ENCODE measurements at places on chromosomes 16 and 17.

GRCh38 chr17:50266384-50267073 lies 7.7 kb upstream of the TMEM92 start:
- DNase-seq = no peak

- no peak for DNase-seq
Observed at GRCh38 chr17:81383504-81384421, 11.5 kb upstream of the BAHCC1 start.

DNA sequence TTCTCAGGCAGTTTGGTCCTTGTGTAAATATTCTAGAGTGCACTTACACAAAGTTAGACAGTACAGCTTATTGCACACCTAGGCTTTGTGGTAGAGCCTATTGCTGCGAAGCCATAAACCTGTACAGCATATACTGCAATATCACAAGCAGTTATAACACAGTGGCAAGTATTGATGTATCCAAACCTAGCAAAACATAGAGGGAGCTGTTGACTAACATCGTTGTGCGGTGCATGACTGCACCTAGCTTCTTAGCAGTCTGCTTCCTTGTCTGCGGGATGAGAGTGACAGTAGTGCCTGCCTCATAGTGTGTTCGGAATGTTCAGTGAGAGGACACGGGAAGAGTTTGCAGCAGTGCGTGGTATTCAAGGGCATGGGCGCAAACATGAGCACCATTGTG lies 78.9 kb downstream of the MPRIP start:
- DNase-seq = no peak

DNA sequence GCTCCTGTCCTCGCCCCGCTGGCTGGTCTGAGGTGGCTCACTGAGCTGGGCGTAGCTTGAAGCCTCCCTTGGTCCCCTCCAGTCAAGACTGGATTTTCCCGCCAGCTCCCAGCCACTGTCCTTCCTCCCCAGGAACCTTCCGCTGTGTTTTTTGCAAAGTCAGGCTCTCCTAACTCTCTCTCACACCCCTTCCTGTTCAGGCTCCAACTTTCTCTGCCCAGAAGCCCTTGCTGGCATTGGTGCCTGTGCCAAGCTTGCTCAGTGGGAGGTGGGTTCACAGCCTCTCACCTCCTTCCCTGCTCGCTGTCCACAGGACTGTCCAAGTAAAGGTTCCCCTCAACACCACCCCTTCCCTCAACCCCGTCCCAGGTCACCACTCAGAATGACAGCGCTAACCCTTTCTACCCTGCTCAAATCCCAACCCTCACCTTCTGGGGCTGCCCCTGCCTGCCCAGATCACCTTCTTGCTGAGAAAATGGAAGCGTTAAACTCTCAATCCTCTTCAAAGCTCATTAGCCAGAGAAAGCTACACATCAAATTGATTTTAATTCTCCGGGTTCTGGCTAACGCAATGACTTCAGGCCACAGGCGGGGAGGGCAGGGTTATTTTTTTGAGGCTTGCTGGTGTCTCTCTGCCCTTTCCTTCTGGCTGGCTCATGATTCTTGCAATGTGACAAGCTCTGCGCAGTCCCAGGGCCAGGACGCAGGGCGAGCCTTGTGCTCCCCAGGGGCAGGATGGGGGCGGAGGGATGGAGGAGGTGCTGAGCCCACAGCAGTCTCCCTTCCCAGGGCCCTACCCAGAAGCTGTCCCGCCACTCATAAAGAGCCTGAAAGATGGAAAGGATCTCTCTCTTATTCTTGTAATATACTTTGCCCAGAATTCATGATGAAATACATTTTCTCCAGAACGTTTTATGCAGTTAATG lies 357.2 kb upstream of the TNRC6C start:
- DNase-seq = no peak

- no peak for DNase-seq
Observed at GRCh38 chr17:4520060-4520893, 21.6 kb downstream of the SPNS2 start.

- no peak for DNase-seq
Observed at GRCh38 chr16:29988346-29989075, 6.9 kb downstream of the HIRIP3 start.

DNA sequence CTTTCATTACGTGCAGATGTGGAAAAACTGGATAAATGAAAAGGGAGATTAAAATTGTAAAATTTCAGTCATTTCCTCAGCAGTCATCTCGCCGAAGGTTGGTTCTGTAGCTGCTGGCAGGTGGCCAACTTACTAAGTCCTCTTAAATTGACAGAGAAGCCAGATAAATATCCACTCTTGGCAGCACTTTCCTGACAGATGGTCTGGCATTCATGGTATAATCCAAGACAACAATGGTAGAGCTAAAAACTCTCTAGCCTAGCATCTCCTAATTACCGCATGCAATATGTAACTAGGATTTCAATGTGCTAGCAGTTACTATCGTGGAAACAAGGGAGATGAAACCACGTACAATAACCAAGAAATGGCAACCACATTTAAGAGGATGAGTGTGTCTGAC lies 306.3 kb downstream of the CNTNAP4 start:
- DNase-seq = no peak

DNA sequence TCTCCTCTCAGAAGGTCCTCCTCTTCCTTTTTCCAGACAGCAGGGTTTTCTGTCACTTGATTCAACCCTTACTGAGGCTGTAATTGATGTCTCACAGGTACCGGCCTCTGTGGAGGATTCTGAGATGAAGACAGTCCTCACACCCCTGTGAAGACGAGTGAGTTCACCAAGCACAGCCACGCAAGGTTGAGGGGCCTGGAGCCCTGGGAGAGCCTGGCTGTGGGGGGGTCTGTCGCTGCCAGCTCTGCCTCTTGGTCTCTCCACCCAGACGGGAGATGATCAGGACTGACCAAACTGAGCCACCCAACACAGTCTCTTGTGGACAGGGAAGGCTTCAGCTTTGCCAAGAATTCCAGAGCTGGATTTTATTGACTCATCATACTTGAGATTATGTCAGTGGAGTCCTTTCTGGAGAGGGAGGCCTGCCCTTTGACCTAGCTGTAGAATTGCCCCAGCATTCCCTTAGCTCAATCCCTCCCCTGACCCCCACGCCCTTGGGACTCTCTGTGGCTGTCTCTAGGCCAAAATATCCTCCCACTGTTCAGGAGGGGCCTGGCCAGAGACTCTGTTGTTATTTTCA lies 51.1 kb upstream of the CRHR1 start:
- DNase-seq = no peak

DNA sequence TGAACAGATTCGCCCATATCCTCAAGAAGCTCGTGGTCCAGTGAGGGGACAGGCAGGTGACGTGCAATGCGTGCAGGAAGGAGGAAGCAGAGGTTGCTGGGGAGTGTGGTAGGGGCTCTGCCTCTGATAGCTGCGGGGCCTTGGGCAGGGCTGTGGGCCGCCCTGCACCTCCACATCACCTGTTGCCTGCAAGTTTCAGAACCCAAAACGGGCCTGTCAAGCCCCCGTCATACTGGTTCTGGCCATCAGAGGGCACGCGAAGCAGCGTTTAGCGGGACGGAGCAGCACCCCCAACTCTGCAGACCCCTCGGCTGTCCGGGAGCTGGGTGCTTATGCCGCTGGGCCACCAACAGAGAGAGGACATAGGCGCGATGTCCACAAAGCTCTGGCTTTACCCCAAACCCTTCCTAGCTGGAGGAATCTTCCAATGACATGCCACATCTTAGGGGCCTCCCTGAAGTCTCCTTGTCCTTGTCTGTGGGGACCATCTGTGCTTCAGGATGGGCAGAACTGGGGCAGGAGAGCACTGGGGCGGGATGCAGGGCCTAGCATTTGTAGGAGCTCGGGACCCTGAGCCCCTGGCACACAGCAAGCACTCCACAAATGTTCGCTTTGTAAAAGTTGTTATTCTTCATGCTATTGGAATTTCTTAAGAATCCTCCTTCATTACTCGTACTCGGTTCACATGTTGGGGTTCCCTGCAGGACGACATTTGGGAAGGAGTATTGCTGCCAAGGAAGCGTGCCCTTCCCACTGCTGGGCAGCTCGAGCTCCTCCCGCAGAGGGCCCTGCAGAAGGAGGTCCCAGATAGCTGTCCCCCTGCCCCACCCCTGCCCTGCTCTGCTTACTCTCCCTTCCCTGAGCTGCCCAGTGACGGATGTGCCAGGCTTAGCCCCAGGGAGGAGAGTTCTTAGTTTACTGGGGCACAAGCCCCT lies 64.3 kb downstream of the CNGB1 start:
- DNase-seq = no peak

DNA sequence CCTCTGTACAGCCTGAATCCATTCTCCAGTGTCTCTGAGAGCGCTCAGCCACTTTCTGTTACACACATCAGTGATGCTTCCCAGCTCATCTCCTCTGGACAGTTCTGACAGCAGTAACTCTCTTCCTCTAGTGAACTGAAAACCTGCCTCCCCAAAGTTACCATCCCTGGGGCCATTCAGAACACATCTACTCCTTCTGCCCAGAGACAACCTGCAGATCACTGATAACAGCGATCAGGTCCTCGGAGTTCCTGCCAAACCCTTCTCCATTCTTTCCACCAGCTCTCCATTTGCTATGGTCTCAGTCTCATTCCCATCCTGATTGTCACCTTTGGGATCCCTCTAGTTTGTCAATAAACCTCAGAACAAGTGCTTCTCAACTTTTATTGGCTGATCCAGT lies 7.3 kb downstream of the ZZEF1 start:
- no peak for DNase-seq

DNA sequence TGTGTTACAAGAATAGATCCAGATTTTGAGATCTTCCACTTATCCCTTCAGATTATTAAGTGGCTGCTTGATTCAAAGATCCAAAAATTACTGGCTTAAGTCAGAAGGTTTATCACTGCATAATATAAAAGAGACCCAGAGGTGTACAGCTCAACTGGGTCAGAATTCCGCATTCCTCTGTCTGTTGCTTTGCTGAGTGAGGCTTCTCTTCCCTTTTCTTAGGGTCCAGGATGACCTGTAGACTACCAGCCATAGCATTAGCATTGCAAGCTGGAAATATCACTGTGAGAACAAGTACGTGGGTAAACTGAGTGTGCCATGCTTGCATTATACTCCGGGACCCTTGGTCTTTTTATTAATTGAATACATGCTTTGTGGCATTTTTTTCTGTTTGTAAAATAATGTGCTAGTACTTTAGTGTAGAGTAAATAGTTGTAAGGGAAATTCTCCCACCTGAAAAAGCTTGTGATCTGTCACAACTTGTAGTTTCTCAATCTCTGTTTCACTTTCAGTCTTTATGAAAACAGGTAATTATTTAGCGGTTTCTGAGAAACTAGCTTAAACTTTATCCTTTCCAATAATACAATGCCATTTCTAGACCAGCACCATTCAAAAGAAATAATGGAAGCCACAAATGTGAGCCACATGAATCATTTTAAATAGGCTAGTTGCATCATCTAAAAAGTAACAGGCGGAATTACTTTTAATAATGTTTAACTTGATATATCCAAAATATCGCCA lies 61.6 kb downstream of the TNRC6C start:
- DNase-seq = no peak

GRCh38 chr17:8445536-8445935 lies 9.9 kb downstream of the NDEL1 start:
- DNase-seq = no peak

DNA sequence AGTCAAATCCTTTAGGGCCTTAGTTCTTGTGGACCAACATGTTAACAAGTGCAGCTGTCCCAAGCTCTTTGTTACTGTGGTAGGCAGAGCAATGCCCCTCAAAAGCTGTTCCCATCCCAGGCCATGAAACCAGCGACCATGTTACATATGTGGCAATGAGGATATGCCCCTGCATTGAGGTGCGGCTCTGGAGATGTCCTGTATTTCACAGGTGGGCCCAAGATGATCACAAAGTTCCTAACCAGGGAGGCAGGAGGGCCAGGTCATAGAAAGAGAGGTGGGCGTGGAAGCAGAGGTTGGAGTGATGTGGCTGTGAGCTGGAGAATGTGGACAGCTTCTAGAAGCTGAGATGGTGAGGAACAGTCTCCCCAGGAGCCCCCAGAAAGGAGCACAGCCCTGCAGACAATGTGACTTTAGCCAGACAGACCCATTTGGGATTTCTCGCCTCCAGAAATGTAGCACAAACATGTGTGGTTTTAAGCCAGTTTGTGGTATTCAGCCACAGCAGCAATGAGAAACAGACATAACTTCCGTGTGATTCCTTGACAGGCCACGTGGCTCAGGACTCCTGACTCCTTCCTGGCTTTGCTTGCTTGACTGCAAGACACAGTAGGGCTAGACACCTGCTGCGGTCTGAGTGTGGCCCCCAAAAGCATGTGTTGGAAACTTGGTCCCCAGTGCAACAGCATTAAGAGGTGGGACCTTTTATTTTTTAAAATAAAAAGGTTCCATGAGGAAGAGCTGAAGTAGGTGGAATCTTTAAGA lies 778.3 kb downstream of the KCNJ18 start:
- DNase-seq = no peak

- no peak for DNase-seq
Observed at GRCh38 chr17:64133546-64134215, 3.7 kb upstream of the ERN1 start.

DNA sequence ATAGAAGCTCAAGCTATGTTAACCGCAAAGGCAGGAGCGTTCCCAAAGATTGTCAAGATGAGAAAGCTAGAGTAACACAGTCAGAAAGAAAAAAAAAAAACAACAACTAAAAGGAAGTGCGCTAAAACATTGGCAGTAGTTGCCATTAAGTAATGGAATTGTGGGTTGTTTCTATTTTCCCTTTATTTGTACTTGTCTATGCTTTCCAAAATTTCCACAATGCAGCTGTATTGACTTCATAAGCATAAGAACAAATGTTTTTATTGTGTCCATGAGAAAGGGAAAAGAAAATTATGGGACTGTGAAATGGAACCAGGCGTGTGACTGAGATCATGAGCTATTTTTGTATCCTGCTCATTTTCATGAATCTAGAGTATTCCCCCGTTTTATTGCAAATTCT lies 153.4 kb downstream of the TMEM114 start:
- DNase-seq = no peak

- no peak for DNase-seq
Observed at GRCh38 chr16:46709469-46710005, 20.1 kb downstream of the ORC6 start.

- DNase-seq = no peak
Observed at GRCh38 chr16:6527646-6528045, 805.0 kb upstream of the RBFOX1 start.

- DNase-seq = no peak
Observed at GRCh38 chr16:28986046-28986445, 1.2 kb downstream of the LAT start.

DNA sequence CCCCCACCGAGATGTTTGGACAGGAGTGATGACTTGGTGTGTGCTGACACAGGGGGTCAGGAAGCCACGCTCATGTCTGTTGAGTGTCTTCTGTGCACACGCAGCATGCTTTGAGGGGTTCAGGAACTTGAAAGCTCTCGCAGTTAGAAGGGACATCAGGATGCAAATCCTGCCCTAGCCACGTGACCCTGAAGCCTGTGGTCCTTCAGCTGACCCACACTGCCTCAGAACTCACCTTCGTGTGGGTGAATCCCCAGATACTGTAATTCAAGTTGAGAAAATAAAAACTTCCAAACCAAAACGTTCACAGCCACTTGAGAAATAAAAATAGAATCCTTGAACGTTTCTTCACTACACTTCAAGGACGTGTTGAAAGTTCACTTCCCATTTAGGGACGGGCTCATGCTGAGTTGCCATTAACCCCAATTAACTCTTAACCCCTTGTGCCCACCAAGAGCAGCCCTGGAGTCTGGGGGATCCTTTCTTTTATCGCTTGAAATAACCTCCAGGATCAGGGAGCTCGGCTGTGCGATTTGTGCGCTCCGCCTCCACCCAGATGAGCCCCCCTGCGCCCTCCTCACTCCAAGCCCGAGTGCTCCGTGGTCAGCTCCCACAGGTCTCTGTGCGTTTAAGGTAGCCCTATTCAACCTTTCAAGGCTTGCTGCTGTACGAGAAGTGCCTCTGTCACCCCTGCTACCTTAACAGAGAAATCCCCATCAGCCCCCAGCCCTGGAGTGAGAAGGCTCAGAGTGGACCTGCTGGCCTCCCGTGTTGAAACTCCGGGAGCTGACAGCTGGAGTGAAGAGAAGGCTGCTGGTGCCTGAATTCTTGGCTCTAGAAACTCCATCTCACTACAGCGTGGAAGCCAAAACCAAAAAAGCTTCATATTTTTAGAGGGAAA lies 36.2 kb upstream of the NAT9 start:
- no peak for DNase-seq

Measured in glomerular endothelial cell (primary cell).